ENCODE measurements at places on chromosomes 3 and 15. TPM values are rescaled to one million over a fixed set of nuclear protein-coding genes. Genes with fewer than 3 reads are reported as not detected.

Gene ANKRD34C
- total RNA-seq: not detected

GRCh38 chr3:24981924-24982323 lies 446.1 kb upstream of the RARB start:
- H3K36me3 ChIP-seq: no peaks in the 10 kb centered on the region
- no peak overlapping the region for H3K4me3 ChIP-seq
- no peak for DNase-seq
- H3K27ac ChIP-seq: no peak overlapping the region
- no peaks in the 10 kb centered on the region for H3K4me1 ChIP-seq

DNA sequence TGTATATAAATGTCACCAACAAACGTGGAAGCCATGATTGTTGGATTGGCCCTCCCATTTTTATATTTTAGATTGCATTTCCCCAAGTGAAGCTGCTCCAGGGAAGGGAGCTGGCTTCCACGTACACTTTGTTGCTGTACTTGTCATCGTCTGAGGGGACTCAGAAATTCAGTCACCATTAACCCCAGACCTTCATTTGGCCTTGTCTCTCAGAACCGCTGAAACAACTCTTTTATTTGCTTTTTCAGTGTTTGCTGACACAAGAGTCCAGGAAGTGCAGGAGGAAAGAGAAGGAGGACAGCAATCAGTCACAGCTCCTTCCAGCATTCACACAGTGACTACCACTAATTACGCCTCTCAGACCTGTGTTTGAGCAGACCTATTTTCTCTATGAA lies 276.5 kb downstream of the TBL1XR1 start:
- H3K4me1 ChIP-seq: no peaks in the 10 kb centered on the region
- H3K27me3 ChIP-seq: no peaks in the 10 kb centered on the region
- H3K4me3 ChIP-seq: no peak overlapping the region
- no peak for DNase-seq
- H3K27ac ChIP-seq: no peak overlapping the region

DNA sequence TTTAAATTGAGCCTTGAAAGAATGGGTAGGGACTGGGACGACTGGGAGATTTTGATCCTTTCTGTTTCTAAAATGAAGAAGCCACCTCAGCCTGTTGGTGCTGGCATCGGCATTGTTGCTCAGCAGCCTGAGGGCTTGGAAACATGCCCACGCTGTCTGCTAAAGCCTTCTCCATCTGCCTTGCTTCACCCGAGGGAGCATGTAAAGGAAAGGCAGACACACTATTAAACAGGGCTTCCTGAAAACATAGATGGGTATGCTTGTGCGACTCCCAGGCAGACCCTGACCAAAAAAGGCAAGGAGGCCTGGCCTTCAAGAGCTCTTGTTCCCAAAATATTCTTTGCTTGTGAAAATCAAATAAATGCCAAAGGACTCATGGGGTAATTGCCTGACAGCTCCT lies 84.2 kb upstream of the SLC4A7 start:
- no peaks in the 10 kb centered on the region for H3K36me3 ChIP-seq
- no peak overlapping the region for H3K4me3 ChIP-seq
- no peaks in the 10 kb centered on the region for H3K4me1 ChIP-seq
- no peak for DNase-seq
- no peaks in the 10 kb centered on the region for H3K27me3 ChIP-seq
- H3K27ac ChIP-seq: no peak overlapping the region

- H3K36me3 ChIP-seq: no peaks in the 10 kb centered on the region
- no peaks in the 10 kb centered on the region for H3K4me1 ChIP-seq
- no peak overlapping the region for H3K27ac ChIP-seq
- H3K27me3 ChIP-seq: no peaks in the 10 kb centered on the region
- no peak for DNase-seq
Observed at GRCh38 chr3:151800431-151800830, 13.5 kb upstream of the AADAC start.

GRCh38 chr3:100526613-100527346 lies 34.4 kb downstream of the TMEM45A start:
- H3K27me3 ChIP-seq: no peaks in the 10 kb centered on the region
- DNase-seq: no peak
- H3K4me1 ChIP-seq: no peaks in the 10 kb centered on the region
- no peaks in the 10 kb centered on the region for H3K36me3 ChIP-seq

GRCh38 chr3:10775828-10776227 lies 40.2 kb upstream of the SLC6A11 start:
- no peaks in the 10 kb centered on the region for H3K36me3 ChIP-seq
- H3K27me3 ChIP-seq: no peaks in the 10 kb centered on the region
- H3K4me1 ChIP-seq: no peaks in the 10 kb centered on the region
- no peak overlapping the region for H3K27ac ChIP-seq
- no peak for DNase-seq

Data from B cell (primary cell).